ENCODE measurements at places on chromosomes 4 and X.
A peak's percentile ranks its signal among the peaks of the same experiment; 100 is the strongest.

- no peak for DNase-seq
These were observed 77.2 kb upstream of the DHRSX start for GRCh38 chrX:2577844-2578466.

- DNase-seq: peak; percentile 84
These were observed 46.6 kb downstream of the CCNG2 start for GRCh38 chr4:77203380-77204197.

DNA sequence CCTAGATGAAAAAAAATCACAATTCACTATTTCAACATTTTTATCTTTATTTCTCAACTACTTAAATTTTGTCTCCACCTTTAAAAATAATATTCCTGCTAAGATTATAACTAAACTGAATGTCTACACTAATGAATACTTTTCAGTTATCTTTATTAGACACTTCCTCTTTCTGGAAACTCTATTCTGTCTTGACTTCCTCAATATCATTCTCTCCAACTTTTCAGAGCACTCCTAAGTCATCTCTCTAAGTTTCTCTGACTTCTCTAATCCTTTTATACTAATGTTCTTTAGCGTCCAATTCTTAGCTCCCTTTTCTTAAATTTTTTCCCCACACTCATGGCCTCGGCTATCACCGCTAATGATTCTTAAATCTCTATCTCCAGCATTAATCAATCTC is 374.2 kb downstream of the FBXO8 start:
- no peak for DNase-seq

- DNase-seq: no peak
These were observed 99.5 kb downstream of the ADGRA3 start for GRCh38 chr4:22416403-22416802.

DNA sequence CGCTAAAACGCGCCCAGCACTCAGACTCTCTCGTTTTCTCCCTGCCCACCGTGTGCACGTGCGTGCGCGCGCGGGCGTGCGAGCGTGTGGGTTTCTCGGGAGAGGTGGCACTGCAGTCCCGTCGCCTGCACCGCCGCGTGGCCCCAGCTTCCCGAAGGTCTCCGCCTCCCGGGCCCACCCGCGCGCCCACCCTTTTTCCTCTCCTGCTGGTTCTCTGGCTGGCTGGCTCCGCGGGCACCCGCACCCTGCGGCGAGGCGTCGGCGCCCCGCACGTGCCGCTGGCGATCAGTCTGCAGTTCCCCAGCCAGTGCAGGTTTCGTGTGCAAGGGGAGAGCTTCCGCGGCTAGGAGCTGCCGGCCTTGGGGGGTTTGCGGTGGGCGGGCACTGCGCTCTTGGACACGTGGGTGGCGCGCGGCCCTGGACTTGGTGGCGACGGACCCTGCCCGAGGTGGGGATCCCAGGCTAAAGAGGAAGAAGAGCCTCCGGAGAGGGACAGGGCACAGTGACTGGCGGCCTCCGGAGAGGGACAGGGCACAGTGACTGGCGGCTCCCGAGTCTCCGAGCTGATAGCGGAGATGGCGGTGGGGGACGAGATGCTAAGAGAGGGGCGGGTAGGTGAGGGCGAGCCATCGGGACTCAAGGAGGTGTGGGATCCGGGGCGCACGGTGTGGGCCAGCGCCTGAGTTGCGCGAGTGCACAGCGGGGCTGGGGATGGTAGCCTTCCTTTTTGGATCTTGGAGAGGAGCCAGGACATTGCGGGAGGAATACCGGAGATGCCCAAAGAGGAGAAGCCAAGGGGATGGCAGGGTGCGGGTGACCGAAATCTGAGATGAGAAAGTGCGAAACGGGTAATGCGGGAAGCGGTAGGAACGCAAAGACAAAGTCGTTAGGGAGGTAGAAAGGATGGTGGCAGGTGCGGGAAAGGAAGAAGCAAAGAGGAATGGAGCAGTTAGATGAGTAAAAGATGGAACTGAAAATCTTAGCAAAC is at the start of gene FAM184B:
Gene FAM184B, minus strand, starts transcription at position 322 of the 988 bp plus-strand sequence. CDS start 322 bp downstream, outside the sequence.
- peak; percentile 55 for DNase-seq

GRCh38 chr4:150960818-150961217 is 54.3 kb downstream of the LRBA start:
- DNase-seq: peak; percentile 30

GRCh38 chrX:48996969-48997368 is 5.1 kb downstream of the GRIPAP1 start:
- DNase-seq: peak; percentile 47

- no peak for DNase-seq
These were observed 173.8 kb upstream of the RPL34 start for GRCh38 chr4:108446556-108446955.

DNA sequence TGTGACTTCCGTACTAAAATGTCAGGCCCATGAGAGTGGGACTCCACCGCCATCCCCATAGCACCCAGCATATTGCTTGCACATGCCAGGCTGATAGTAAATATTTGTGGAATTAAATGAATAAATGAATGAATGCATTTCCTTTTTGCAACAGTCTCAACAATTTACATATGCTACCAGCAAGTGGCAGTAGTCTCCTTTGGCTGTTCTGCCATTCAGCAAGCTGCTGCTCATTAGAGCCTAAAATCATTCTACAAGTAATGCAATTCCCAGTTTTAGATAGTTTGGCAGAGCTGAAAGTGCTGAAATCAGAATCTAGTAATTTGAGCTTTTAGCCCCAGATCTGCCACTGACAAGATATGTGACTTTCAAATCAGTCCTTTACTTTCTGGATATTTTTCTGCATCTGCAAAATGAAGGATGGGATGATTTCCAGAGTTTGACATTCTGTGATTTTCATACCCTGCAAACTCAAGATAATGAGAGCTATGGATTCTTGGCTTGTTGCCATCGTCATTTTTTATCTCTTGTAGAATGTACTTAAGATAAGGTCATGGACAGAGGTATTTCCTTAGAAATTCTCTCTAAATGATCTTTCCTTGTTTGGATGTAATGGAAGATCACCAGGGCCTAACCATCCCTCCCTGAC is 35.7 kb upstream of the INTS6L start:
- peak; percentile 4 for DNase-seq

DNA sequence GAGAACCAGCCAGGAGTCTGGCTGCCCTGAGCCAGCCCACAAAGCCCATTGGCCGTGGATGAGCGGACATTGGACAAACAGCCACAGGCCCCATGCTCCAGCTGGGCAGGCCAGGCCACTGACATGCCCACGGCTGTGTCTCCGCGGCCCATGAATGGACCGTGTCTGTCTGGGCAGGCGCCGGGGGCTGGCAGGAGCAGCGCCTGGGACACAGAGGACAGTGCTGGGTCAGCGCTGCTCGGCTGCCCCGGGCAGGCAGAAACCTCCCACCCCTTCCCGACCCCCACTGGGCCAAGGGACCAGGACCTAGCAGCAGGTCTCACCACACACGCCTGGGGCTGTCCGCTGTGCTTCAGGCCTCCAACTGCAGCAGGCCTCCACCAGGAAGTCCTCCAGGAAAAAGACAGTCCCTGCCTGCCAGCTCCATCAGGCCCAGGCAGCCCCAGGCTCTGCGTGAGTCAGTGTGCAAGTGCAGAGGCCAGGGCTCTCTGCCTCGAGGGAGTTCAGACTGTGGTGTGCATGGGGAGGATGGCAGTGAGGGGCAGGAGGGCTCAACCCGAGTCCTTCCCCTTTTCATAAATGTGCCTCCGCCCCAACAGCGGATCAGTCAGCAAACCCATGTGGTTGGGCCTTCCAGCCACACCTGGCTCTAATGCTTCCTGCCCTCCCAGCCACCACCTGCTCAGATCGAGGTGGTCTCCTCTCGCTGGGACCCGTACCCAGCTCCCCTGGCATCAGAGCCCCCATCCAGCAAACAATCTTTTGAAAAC is 17.2 kb upstream of the FGFR3 start:
- DNase-seq: no peak

GRCh38 chrX:115387327-115387726 is 97.8 kb downstream of the LUZP4 start:
- DNase-seq: no peak

- DNase-seq: no peak
These were observed 156.6 kb upstream of the TLL1 start for GRCh38 chr4:165716472-165716871.

DNA sequence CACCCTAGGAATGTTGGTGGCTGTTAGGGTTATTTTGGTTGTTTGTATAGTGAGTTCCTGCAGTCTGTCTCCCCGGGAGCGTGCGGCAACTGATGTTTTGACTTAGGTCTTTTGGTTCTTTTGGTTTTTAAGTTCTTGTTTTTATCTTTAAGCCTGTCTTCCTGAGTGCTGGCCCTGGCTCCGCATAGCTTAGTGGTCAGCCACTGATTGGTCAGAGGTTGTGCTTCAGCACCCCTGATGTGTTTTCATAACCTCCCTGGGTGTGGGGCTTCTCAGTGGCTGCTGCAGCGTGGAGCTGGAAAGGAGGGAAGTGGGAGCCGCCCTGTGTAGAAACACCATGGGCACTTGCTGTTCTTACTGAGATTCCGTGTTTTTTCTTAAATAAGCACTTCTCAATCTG is 5.1 kb downstream of the PIGG start:
- DNase-seq: no peak

- DNase-seq: peak; percentile 67
These were observed 5.2 kb upstream of the ARX start for GRCh38 chrX:25020905-25021449.

- no peak for DNase-seq
These were observed 125.9 kb downstream of the FAM53A start for GRCh38 chr4:1558205-1558604.

DNA sequence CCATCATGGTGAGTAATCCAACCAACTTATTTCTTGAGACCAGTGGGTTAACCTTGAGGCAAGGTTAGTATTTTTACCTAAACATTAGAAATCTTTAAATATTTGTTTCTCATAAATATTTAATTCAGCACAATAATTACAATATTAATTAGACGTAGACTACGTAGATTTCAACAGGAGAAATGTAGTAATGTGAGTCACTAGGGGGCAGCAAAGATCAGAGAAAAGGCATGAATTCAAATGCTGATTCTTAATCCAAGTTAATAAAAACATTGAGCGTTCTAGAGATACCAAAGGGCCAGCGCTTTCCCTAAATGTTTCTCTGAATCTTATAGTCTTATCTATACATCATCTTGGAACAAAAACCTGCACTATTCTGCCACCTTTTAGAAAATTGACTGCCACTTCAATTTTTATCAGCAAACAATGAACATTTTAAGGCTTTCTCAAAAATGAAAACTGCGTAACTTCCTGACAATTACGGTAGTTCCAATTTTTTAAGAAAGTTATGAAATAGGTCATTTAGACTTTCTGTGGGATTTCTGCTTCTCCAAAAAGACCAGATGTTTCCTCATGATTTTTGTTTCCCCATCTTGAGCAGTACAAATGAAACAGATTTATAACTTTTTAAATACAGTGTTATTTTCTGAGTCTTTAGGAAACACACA is 180.7 kb downstream of the GASK1B start:
- DNase-seq: peak; percentile 38

DNA sequence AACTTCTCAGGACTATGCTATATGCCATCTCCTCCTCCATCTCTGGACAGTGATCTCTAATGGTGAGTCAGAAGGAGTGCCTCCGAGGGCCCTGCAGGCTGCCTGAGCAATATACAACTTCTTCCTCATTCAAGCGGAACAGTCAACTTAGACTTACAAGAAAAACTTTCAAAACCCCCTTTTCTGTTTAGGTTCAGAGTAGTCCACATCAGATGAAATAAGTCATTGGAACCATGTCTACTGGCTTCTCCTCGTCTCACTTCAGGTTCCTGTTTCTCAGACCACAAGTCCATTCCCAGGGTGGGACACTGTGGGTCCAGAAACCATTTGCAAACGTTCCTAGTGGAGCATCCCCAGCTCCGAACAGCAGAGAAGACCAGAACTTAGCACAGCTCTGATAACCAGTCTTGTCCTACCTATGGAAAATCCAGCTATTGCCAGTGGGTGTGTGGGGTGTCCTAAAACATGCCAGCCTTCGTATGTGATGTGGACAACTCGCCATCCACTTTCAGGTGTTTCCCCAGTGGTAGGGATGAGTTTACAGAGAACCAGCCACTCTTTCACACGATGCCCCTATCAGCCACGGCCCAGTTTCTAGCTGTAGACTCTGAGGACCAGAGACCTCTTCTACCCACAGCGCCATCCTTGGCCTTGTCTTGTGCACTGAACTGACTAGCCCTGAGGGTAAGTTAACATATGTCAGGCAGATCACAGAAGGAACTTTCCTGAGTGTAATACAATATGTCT is 32.7 kb upstream of the NKRF start:
- no peak for DNase-seq

GRCh38 chr4:185304944-185305690 is 90.6 kb downstream of the LRP2BP start:
- DNase-seq: peak; percentile 12

- no peak for DNase-seq
These were observed 24.1 kb downstream of the HPRT1 start for GRCh38 chrX:134484039-134484438.

- peak; percentile 86 for DNase-seq
These were observed at the start of gene TIMM8A for GRCh38 chrX:101348452-101349192. TIMM8A (minus strand) TSS chrX:101348742; CDS start chrX:101348664, 78 bp downstream.

GRCh38 chrX:3717742-3718420 is 4.4 kb upstream of the PRKX start:
- no peak for DNase-seq

DNA sequence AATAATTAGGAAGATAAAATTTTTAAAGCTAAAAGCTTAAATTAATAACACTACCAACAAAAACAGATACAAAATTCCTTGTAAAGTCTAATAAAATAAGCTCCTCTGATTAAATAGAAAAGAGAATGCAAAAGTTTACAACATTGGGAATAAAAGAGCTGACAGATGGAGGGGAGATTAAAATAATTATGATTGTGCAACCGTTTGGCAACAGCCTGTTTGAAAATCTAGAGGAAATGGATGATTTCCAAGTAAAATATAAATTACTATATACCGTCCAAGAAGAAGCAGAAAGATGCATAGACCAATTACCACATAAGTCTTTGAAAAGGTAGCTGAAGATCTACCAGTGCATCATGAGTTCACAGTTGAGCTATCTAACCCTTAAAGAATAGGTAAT is 46.4 kb upstream of the VBP1 start:
- no peak for DNase-seq
